ENCODE measurements at places on chromosomes 16 and 17. TPM values are rescaled to one million over a fixed set of nuclear protein-coding genes. Genes with fewer than 3 reads are reported as not detected.

Gene PIP4K2B
- 48.8 TPM for total RNA-seq

DNA sequence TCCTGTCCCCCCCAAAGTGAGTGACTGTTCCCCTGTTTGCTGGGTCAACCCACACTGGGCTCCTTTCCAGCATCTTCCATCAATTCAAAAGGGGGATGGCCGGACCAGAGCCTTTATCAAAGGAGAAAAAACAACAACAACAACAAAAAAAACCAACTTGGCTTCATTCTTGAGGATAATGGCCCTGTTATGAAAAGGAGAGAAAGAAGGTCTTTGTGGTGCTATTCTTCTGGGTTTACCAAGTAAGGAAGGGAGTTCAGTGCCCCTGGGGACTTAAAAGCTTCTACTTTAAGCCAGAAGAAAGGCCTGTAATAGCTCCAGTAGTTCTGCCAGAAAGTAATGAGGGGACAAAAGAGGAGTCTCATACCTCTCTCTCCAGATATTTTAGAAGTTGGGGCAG is 71.5 kb downstream of the RGS9 start:
- H3K4me3 ChIP-seq, result no peak overlapping the region
- no peaks in the 10 kb centered on the region for H3K27me3 ChIP-seq
- DNase-seq, result no peak

GRCh38 chr16:58449768-58450167 is 50.2 kb upstream of the NDRG4 start:
- H3K4me1 ChIP-seq, result no peaks in the 10 kb centered on the region
- H3K36me3 ChIP-seq, result no peaks in the 10 kb centered on the region
- no peak for DNase-seq
- H3K4me3 ChIP-seq, result no peak overlapping the region

Gene SLC22A31
- total RNA-seq, result 7.8 TPM

DNA sequence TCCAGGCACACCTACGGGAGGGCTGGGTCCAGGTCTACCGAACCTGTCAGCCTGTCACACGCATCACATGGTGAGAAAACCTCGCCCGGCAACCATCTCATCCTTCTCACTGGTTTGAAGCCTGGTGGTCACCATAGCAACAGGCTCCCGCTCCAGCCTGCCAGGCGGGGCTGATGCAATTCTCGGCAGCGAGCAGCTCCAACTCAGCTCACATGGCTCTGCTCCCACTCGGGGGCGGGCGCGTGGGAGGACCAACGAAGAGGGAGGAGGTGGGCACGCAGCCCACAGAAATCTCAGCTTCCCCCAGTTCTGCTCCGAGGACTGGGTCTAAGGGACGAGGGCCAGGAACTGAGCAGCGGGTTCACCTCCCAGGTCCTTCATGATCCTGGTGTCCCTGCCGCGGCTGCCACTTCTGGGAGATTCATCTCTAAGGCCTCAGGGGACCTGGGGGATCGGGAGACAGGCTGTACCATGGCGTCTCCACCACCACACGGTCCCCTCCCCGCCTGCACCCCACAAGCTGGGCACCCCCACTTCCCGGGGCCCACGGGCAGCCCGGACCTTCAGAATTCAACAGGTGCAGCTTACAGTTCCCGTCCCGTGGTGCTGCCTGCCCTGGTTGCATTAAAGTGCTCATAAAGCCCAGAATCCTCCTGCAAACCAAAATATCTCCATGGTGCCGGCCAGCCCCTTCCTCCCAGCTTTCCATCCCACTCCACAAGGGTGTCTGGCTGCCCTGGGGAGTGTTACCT is 25.8 kb downstream of the ABR start:
- no peaks in the 10 kb centered on the region for H3K27me3 ChIP-seq
- no peaks in the 10 kb centered on the region for H3K4me1 ChIP-seq
- H3K36me3 ChIP-seq, result no peaks in the 10 kb centered on the region
- H3K4me3 ChIP-seq, result no peak overlapping the region
- DNase-seq, result peak; percentile 92

- DNase-seq, result no peak
- H3K4me1 ChIP-seq, result peaks cover 1% of the 10 kb centered on the region
- H3K27ac ChIP-seq, result no peak overlapping the region
- H3K27me3 ChIP-seq, result no peaks in the 10 kb centered on the region
- H3K36me3 ChIP-seq, result no peaks in the 10 kb centered on the region
Observed at GRCh38 chr16:15885560-15886001, 2.8 kb downstream of the CEP20 start.

DNA sequence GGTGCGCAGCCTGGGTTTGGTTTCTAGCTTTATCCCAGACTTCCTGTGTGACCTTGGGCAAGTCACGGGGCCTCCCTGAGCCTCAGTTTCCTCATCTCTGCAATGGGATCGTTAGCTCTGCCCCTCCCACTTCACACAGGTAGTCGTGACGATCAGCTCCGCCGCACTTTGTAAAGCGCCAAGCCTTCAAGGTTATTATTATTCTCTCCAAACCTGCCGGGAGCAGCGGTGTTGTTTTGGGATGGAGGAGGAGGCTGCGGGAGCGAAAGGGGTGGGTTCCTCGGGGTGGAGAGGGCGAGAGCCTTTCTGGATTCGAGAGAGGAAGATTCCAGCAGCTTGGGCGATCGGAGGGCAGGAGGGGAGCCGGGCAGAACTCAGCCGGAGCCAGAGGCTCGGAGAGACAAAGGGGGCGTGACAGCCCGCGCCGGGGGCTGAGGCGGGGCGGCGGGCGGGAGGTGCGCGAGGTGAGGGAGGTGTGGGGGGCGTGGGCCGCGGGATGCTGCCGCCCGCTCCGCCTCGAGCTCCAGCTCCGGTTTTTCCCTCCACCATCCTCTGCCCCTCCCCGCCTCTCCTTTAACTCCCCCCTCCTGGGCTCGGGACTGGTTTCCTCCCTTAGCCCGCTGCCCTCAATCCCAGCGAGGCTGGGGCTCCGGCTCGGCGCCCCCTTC is at the start of gene EFNB3:
TSS of gene EFNB3 (plus strand) at position 602 of the 668 bp plus-strand sequence. CDS start 397 bp downstream, outside the sequence.
- peaks cover 7% of the 10 kb centered on the region for H3K4me1 ChIP-seq
- H3K4me3 ChIP-seq, result peak within 1 kb of the TSS; percentile 38
- H3K27me3 ChIP-seq, result no peaks in the 10 kb centered on the region
- no peak within 1 kb of the TSS for H3K27ac ChIP-seq

- H3K36me3 ChIP-seq, result no peaks in the 10 kb centered on the region
- no peaks in the 10 kb centered on the region for H3K4me1 ChIP-seq
- H3K27ac ChIP-seq, result no peak overlapping the region
Observed at GRCh38 chr16:23407436-23408127, 45.4 kb downstream of the COG7 start.

Gene CRHR1
- total RNA-seq, result 0.32 TPM

Gene MYL4
- total RNA-seq, result not detected

DNA sequence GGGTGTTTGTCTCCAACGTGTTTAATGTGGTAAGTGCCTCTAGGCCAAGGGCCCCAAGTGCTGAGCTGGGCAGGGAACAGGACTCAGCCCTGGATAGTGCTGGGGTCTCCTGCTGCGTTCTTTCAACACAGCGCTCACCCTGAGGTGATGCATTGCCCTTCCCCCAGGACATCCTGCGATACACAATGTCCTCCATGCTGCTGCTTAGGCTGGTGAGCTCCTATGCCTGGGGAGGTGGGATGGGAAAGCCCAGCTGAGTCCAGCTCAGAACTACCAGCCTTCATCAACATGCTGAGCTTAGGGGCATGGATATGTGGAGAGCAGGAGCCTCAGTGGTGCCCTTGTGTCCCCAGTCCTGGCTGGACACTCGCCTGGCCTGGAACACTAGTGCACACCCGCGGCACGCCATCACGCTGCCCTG is 563 bp downstream of the ZACN start:
- H3K4me1 ChIP-seq, result peaks cover 23% of the 10 kb centered on the region
- no peak overlapping the region for H3K4me3 ChIP-seq
- H3K27me3 ChIP-seq, result peaks cover 10% of the 10 kb centered on the region
- H3K36me3 ChIP-seq, result no peaks in the 10 kb centered on the region

GRCh38 chr16:16945207-16945606 is 525.6 kb downstream of the XYLT1 start:
- H3K4me3 ChIP-seq, result no peak overlapping the region
- DNase-seq, result no peak
- H3K27ac ChIP-seq, result no peak overlapping the region
- H3K27me3 ChIP-seq, result no peaks in the 10 kb centered on the region

Gene AANAT
- total RNA-seq, result not detected

Gene TEKT1
- total RNA-seq, result 0.95 TPM

Gene PIGW
- total RNA-seq, result 5.1 TPM

GRCh38 chr17:60534010-60534555 is 8.0 kb upstream of the APPBP2 start:
- H3K4me3 ChIP-seq, result no peak overlapping the region
- H3K4me1 ChIP-seq, result no peaks in the 10 kb centered on the region
- no peaks in the 10 kb centered on the region for H3K36me3 ChIP-seq
- no peak for DNase-seq

DNA sequence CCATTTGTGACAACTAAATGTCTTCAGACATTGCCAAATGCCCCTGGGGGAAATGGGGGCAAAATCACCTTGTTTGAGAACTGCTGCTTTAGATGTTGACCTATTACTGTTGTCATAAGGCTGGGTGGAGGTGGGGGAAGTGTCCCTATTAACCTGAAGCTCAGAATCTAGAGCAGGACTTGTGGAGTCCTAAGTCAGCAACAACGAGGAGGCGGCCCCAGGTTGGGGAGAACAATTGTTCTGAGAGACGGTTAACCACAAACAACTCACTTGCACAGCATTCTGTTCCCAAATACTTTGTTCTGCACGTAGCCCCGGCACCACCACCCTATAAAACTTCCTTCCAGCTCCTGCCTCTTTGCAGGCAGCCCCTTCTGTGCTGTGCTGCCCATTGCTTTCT is 32.5 kb downstream of the TEKT5 start:
- no peaks in the 10 kb centered on the region for H3K27me3 ChIP-seq
- no peaks in the 10 kb centered on the region for H3K36me3 ChIP-seq
- no peak overlapping the region for H3K4me3 ChIP-seq
- DNase-seq, result no peak

DNA sequence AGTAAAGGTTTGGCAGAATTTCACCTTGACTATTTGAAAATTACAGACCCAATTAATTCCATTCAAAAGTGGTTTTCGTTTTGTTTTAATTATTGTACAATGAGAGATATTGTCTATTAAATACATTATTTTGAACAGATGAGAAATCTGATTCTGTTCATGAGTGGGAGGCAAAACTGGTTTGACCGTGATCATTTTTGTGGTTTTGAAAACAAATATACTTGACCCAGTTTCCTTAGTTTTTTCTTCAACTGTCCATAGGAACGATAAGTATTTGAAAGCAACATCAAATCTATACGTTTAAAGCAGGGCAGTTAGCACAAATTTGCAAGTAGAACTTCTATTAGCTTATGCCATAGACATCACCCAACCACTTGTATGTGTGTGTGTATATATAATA is 72.6 kb downstream of the CDK12 start:
- H3K4me3 ChIP-seq, result no peak overlapping the region
- no peak for DNase-seq
- H3K27me3 ChIP-seq, result no peaks in the 10 kb centered on the region
- no peaks in the 10 kb centered on the region for H3K4me1 ChIP-seq
- no peaks in the 10 kb centered on the region for H3K36me3 ChIP-seq

DNA sequence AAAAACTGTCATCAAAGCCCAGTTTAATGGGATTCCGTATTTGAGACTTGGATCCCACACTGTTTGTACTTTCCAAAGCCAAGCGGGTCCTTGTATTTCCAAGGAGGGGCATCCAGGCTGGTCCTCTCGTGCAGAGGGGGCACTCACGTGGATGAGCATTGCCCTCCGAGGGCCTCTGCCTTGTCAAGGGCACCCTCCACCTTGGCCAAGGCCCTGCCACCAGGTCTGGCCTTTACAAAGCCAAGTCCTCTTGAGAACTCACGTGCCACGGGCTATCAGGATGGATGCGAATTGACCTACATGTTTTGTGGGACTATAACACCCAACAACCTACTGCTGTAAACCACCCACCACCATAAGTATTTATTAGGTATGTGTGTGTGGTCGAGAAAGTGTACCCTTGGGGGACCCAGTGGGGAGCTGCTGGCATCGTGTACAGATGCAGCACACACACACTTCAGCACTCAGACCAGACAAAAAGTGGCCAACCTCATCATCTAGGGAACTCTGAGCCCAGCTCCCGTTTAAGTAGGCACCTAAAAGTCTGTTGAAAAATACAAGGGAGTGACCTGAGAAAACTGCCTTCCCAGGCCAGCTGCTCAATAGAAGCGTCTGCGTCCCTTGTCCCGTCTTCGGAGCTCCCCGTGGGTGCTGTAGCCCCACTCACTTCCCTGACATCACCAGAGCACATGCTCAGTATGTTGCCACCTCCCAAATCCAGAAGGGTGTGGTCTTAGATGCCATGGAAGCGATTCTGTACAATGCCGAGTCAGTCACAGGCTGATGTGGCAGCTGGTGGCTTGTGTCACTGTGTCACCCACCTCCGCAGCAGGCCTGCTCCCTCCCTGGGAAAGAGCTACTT is 12.9 kb downstream of the MAP1LC3B start:
- no peaks in the 10 kb centered on the region for H3K4me1 ChIP-seq
- H3K27ac ChIP-seq, result no peak overlapping the region
- no peaks in the 10 kb centered on the region for H3K36me3 ChIP-seq
- no peak for DNase-seq

- H3K36me3 ChIP-seq, result no peaks in the 10 kb centered on the region
- no peak overlapping the region for H3K4me3 ChIP-seq
- no peaks in the 10 kb centered on the region for H3K4me1 ChIP-seq
- DNase-seq, result no peak
Observed at GRCh38 chr16:86630471-86630870, 52.1 kb downstream of the FOXL1 start.

Gene LGALS9B
- total RNA-seq, result not detected

Gene ARL5C
- total RNA-seq, result not detected

Gene DLX4
- not detected for total RNA-seq

Gene PRAC1
- total RNA-seq, result not detected

Gene KRTAP2-3
- not detected for total RNA-seq

DNA sequence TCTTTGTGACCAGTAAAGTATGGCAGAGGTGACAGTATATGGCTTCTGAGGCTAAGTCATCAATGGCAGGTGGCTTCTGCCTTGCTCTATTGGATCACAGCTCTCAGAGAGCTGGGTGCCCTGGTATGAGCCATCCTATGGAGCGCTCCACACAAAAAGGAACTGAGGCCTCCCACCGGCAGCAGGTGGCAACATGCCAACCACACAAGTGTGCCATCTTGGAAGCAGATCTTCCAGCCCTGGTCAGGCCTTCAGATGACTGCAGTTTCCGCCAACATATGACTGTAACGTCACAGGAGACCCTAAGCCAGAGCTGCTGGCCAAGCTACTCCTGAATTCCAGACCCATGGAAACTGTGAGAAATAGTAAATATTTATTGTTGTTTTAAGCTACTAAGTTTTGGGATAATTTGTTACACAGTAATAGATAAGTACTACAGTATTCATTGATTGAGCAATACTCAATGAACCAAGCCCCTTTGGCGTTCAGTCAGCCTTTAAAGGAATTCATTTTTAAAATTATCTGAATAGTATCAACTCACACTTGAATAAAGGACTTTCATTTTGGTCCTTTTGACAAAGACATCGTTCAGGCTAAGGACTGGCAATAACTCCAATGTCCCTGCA is 69.4 kb upstream of the LHX1 start:
- no peak overlapping the region for H3K27ac ChIP-seq
- H3K36me3 ChIP-seq, result no peaks in the 10 kb centered on the region
- no peaks in the 10 kb centered on the region for H3K27me3 ChIP-seq
- no peak for DNase-seq

Data from ovary (tissue), 10 donors.